ENCODE measurements at places on chromosomes 3 and 15. TPM values are rescaled to one million over a fixed set of nuclear protein-coding genes. Genes with fewer than 3 reads are reported as not detected.

DNA sequence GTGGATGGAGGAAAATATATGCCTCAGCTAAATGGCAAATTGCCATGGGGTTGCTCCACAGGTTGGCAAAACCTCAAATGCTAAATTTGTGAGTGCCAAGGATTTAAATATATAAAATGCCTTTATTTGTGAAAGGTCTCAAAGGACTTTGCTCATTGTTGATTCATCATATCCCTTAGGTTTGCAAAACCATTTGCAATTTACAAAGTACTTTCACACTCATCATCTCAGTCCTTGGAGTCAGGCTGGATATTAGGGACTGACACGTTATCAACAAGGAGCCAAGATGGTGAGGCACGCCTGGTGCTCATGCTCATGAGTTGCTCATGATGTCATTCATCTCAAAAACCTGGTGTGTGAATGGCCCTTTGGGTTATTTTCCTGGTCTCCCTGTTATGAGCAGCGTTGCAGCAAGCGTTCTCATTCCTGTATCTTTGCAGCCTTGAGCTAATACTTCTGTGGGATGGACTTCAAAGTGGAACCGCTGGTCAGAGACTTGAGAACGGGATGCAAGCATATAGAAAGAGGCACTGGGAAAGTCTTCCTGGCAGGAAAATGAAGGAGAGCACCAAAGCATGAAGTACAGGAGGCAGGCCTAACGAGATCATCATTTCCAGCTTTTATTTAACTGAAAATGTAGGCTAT is 66.0 kb downstream of the MYO1E start:
- H3K36me3 ChIP-seq: no peaks in the 10 kb centered on the region
- H3K27me3 ChIP-seq: no peaks in the 10 kb centered on the region
- peaks cover 13% of the 10 kb centered on the region for H3K4me1 ChIP-seq
- H3K4me3 ChIP-seq: no peak overlapping the region

The HEMK1 gene
- total RNA-seq: 28.3 TPM

The GNAT1 gene
- not detected for total RNA-seq

GRCh38 chr3:74267131-74267530 is 347.3 kb downstream of the CNTN3 start:
- no peak overlapping the region for H3K27ac ChIP-seq
- no peaks in the 10 kb centered on the region for H3K27me3 ChIP-seq
- no peaks in the 10 kb centered on the region for H3K36me3 ChIP-seq

DNA sequence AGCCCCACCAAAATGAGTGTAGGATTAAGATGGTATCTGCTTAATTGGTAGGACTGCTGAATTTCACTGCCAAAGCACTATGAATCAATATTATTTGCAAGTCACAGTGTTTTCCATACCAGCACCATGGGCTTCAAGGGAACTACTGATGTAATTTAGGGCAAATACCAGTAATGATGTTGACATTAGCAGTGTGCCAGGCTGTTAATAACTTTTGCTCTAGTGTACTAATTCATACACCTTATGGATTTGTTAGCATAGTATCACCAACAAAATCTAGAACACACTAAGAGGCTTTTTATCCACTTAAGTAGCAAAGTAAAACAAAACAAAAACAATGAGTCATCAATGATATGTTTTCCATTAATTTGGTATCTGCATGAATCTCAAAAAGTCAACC is 888.2 kb downstream of the CADM2 start:
- H3K4me1 ChIP-seq: no peaks in the 10 kb centered on the region
- H3K27ac ChIP-seq: no peak overlapping the region
- H3K27me3 ChIP-seq: no peaks in the 10 kb centered on the region
- H3K4me3 ChIP-seq: no peak overlapping the region

GRCh38 chr3:58384381-58385090 is 49.1 kb downstream of the PDHB start:
- H3K36me3 ChIP-seq: peaks cover 8% of the 10 kb centered on the region
- no peaks in the 10 kb centered on the region for H3K27me3 ChIP-seq
- peaks cover 28% of the 10 kb centered on the region for H3K4me1 ChIP-seq
- DNase-seq: no peak
- no peak overlapping the region for H3K4me3 ChIP-seq

The CPNE9 gene
- total RNA-seq: 0.90 TPM

DNA sequence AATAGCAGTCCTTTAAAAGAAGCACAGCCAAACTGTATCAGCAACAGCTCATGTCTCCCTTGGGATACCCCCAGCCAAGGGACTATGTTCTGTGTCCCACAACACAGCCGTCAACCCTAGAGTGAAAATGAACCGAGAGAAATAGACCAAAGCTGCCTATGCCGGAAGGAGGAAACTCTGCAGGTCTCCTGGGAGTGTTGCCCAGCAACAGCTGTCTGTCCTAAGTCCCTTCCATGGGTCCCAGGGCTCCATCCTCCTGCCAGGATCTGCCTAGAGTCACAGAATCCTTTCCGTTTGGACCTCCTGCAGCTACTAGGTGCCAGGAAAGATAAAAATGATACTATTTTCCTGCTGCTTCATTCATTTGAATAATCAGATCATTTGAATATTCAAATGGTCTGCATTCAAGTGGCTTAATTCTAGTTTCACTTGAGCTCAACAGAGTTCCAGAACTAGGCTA is 53.1 kb downstream of the TRANK1 start:
- H3K36me3 ChIP-seq: peaks cover 55% of the 10 kb centered on the region
- no peaks in the 10 kb centered on the region for H3K27me3 ChIP-seq
- peaks cover 31% of the 10 kb centered on the region for H3K4me1 ChIP-seq

DNA sequence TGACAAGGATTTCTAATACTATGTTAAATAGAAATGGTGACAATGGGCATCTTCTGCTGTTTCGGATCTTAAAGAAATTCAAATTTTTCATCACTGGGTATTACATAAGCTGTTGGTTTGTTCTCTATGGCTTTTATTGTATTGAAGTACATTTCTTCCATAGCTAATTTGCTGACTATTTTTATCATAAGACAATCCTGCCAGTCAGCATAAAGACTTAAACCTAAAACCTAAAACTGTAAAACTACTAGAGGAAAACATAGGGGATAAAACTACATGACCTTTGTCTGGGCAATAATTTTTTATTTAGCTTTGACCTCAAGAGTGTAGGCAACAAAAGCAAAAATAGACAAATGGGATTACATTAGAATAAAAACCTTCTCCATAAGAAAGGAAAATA is 1017.4 kb downstream of the SI start:
- H3K4me1 ChIP-seq: no peaks in the 10 kb centered on the region
- no peak for DNase-seq
- H3K27ac ChIP-seq: no peak overlapping the region
- H3K27me3 ChIP-seq: no peaks in the 10 kb centered on the region
- no peak overlapping the region for H3K4me3 ChIP-seq

The SORD gene
- 7.3 TPM for total RNA-seq

The HIGD2B gene
- not detected for total RNA-seq

- no peaks in the 10 kb centered on the region for H3K36me3 ChIP-seq
- H3K4me3 ChIP-seq: no peak overlapping the region
- H3K27me3 ChIP-seq: no peaks in the 10 kb centered on the region
- no peaks in the 10 kb centered on the region for H3K4me1 ChIP-seq
- no peak for DNase-seq
- H3K27ac ChIP-seq: no peak overlapping the region
These were observed 27.6 kb downstream of the SLC4A7 start for GRCh38 chr3:27456554-27456953.

DNA sequence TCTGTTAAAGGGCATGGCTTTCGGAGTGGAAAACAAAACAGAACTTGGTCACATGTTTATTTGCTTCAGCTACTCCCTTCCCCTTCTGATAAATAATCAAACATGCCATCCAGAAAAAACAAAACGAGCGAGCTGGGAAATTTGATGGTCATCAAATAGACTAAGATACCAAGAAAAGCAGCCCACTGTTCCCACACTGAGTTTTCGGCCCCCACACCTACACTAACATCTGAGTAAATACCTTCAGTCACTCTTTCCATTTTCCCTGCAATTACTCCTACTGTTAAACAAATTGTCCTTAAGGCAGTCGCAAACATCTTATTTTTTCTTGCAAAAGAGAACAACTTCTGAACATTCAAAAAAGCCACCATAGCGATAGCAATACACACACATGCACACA is 454.6 kb downstream of the FOXP1 start:
- peaks cover 51% of the 10 kb centered on the region for H3K4me1 ChIP-seq
- no peak for DNase-seq
- H3K27me3 ChIP-seq: no peaks in the 10 kb centered on the region
- H3K36me3 ChIP-seq: no peaks in the 10 kb centered on the region
- H3K4me3 ChIP-seq: peak overlapping the region; percentile 58
- peak overlapping the region; percentile 89 for H3K27ac ChIP-seq

The SAMD7 gene
- total RNA-seq: not detected

DNA sequence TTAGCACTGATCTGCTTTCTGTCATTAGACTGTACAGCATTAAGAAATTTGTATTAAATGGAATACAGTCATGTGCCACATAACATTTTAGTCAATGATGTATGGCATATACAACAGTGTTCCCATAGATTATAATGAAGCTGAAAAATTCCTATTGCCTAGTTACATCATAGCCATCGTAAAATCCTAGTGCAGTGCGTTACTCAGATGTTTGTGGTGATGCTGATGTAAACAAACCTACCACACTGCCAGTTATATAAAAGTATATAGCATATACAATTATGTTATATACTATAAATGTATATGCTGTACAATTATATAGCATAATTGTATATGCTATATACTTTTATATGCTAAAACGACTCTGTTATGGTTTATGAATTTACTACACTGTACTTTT is 41.7 kb downstream of the APH1B start:
- H3K27ac ChIP-seq: no peak overlapping the region
- no peaks in the 10 kb centered on the region for H3K4me1 ChIP-seq
- no peak for DNase-seq
- H3K27me3 ChIP-seq: no peaks in the 10 kb centered on the region
- no peaks in the 10 kb centered on the region for H3K36me3 ChIP-seq

- no peaks in the 10 kb centered on the region for H3K4me1 ChIP-seq
- H3K4me3 ChIP-seq: no peak overlapping the region
- no peaks in the 10 kb centered on the region for H3K36me3 ChIP-seq
- DNase-seq: no peak
- H3K27me3 ChIP-seq: no peaks in the 10 kb centered on the region
These were observed 99.9 kb upstream of the MLF1 start for GRCh38 chr3:158470944-158471638.

The SPATA16 gene
- not detected for total RNA-seq

DNA sequence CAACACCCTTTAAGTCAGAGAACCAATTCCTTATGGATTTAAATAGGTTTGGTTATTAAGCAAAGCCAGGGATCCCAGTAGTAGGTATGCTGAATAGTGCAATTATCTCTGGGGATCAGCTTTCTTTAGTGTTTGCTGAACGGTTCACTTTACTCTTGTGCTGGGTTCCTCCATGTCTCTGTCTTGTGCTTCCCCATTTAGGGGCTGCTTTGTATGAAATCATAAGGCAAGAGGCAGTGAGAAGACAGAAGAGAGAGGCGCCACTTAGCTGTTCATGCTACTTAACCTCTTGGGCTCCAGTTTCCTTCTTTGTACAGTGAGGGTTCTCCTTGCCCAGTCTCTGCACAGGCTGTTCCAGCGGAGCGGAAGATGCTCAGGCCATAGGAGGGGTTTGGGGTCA is 3.5 kb downstream of the ST6GAL1 start:
- peaks cover 34% of the 10 kb centered on the region for H3K4me1 ChIP-seq
- peaks cover 15% of the 10 kb centered on the region for H3K36me3 ChIP-seq
- H3K27ac ChIP-seq: peak overlapping the region; percentile 83
- H3K27me3 ChIP-seq: no peaks in the 10 kb centered on the region

GRCh38 chr3:38147421-38147820 is 9.0 kb downstream of the MYD88 start:
- no peaks in the 10 kb centered on the region for H3K36me3 ChIP-seq
- H3K27me3 ChIP-seq: no peaks in the 10 kb centered on the region
- no peak for DNase-seq
- no peak overlapping the region for H3K4me3 ChIP-seq
- H3K27ac ChIP-seq: no peak overlapping the region

DNA sequence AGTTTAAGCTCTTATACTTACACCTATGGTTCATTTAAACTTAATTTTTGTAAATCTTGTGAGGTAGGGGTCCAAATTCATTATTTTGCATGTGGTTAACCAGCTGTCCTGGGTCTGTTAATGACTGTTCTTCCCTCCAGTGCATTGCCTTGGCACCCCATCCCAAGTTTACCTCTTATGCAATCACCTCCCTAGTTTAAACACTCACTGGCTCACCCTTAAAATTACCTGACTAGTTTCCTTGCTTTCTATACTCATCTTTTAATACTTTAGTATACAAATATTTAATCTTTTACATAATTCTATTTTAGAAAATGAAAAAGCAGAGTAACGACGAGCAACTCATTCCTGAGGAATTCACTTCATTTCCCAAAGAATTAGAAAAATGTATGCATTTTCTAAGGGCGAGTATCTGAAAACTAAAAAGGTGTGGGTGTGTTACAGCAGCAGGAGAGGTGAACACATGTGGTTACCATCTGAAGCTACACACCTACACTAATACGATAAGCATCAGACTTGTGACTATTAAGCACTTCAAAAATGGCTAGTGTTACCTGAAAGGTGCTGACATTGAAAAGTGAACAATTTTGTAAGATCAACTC is 33.7 kb downstream of the TJP1 start:
- H3K36me3 ChIP-seq: no peaks in the 10 kb centered on the region
- no peaks in the 10 kb centered on the region for H3K4me1 ChIP-seq
- no peak overlapping the region for H3K4me3 ChIP-seq
- H3K27ac ChIP-seq: no peak overlapping the region
- no peaks in the 10 kb centered on the region for H3K27me3 ChIP-seq

The DLL4 gene
- total RNA-seq: 22.0 TPM

The KIF7 gene
- total RNA-seq: 2.1 TPM

The RASA2 gene
- 30.3 TPM for total RNA-seq

DNA sequence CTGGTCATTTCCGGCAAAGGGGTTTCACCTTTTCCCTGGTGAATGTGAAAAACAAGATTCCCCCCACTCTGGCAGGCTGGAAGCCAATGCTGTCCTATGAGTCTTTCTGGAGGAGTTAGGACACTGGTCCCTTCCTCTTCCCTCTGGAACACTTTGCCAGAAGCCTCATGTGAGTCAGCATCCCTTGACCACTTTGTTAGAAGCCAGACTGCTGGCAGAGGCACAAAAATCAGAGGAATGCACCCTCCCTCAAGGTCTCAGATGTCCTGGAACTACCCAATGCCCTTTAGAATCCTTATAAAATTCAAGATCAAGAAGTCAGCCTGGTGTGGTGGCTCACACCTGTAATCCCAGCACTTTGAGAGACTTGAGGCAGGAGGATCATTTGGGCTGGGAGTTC is 26.6 kb downstream of the ITGB5 start:
- peak overlapping the region; percentile 58 for H3K27ac ChIP-seq
- peaks cover 12% of the 10 kb centered on the region for H3K4me1 ChIP-seq

GRCh38 chr15:71048913-71049675 is 66.2 kb upstream of the THSD4 start:
- H3K36me3 ChIP-seq: no peaks in the 10 kb centered on the region
- H3K27me3 ChIP-seq: no peaks in the 10 kb centered on the region
- H3K27ac ChIP-seq: no peak overlapping the region
- H3K4me3 ChIP-seq: no peak overlapping the region
- no peak for DNase-seq
- no peaks in the 10 kb centered on the region for H3K4me1 ChIP-seq

DNA sequence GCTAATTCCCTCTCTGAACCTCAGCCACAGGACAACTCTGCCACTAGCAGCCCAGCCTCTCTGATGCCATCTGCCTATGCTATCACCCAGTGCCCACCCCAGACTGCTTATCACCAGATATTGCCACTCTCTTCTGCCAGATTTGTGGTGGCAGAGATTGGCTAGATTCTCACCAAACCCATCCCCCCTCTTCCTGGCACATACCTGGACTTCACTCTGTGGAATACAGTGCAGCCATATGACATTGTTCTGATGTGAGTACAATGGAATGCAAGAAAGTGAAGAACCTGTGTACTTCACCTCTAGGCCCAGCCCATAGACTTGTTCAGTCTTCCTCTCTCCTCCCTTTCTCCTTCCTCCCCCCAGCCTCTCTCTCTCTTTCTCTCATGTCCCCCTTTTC is 46.9 kb upstream of the NTRK3 start:
- H3K4me1 ChIP-seq: no peaks in the 10 kb centered on the region
- DNase-seq: no peak
- H3K27me3 ChIP-seq: no peaks in the 10 kb centered on the region
- H3K4me3 ChIP-seq: no peak overlapping the region
- no peak overlapping the region for H3K27ac ChIP-seq

Data from upper lobe of right lung (tissue), 1 donor.